ENCODE measurements at places on chromosomes 5 and 9. TPM values are rescaled to one million over a fixed set of nuclear protein-coding genes. Genes with fewer than 3 reads are reported as not detected.

DDX4 gene
- not detected for total RNA-seq

TRIM36 gene
- 6.4 TPM for total RNA-seq

SOHLH1 gene
- total RNA-seq, result not detected

FAM193B gene
- total RNA-seq, result 117 TPM

FOXI1 gene
- total RNA-seq, result not detected

ANXA6 gene
- 255 TPM for total RNA-seq

DMRTA1 gene
- 1.3 TPM for total RNA-seq

DNA sequence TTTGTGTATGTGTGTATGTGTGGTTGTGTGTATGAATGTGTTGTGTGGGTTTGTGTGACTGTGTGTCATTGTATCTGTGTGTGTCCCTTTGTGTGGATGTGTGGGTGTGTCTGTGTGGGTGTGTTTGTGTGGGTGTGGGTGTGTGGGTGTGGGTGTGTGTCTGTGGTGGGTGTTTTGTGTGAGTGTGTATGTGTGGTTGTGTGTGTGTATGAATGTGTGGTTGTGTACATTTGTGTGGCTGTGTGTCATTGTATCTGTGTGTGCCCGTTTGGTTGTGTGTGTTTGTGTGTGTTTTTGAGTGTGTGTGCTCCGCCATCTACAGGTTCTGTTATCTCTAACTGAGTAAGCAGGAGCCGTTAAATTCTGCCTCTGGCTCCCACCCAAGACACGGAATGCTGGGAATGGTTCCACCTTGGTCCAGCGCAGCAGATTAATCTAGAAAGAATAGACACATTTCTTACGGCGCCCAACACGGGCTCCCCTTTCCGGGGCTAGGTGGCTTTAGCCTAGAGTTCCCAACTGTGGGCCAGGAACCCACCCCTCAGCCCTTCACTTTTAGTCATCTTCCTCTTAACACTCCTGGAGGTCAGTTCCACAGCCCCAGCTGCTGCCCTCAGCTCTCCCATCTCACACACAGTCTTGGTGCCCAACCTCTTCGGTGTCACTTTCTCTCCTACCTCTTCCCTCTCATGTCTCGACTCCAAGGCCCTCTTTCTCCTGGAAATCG lies 197.1 kb downstream of the TTLL11 start:
- DNase-seq, result peak; percentile 85

DNA sequence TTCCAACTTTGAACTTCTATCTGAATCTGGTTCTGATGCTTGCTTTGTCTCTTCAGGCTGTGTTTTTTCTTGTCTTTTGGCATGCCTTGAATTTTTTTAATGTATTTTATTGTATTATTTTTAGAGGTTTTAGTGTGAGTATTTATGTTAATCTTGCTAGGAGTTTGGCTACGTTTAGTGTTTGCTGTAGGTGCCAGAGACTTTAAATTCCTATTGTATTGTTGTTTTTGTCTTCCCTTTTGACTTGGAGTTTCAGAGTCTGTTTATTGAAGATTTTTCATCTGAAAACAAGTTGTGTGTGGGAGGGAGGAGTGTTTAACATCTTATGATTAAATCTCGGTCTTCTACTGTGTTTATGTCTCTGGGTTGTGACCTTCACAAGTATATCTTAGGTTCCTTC lies 956.8 kb downstream of the TLE1 start:
- no peak for DNase-seq

DNA sequence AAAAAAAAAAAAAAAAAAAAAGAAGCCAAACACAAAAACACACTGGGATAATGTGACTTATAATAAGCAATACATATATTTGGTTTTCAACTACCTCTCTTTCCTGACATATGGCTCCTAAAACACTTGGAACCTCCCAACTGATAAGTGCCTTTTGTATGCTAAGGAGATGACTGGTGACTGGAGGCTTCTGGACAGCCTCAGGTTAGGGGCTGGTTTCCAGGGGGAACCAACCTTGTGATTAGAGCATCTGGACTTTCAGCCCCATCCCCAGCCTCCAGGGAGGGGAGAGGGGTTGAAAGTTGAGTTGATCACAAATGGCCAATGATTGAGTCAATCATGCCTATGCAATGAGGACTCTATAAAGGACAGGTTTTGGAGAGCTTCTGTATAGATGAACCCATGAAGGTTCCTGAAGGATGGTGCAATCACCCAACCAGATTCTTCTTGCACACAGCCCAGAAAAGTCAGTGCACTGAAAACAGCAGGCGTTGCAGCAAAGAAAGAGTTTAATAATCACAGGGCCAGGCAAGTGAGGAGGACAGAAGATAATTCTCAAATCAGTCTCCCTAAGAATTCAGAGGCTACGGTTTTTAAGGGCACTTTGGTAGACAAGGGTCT lies 276.7 kb downstream of the AUH start:
- no peak for DNase-seq

- no peak for DNase-seq
Observed at GRCh38 chr9:89523948-89524347, 26.0 kb upstream of the SEMA4D start.

- no peak for DNase-seq
Observed at GRCh38 chr9:25994605-25995004, 316.4 kb upstream of the TUSC1 start.

GRCh38 chr5:175387144-175387543 lies 56.8 kb downstream of the DRD1 start:
- no peak for DNase-seq

DNA sequence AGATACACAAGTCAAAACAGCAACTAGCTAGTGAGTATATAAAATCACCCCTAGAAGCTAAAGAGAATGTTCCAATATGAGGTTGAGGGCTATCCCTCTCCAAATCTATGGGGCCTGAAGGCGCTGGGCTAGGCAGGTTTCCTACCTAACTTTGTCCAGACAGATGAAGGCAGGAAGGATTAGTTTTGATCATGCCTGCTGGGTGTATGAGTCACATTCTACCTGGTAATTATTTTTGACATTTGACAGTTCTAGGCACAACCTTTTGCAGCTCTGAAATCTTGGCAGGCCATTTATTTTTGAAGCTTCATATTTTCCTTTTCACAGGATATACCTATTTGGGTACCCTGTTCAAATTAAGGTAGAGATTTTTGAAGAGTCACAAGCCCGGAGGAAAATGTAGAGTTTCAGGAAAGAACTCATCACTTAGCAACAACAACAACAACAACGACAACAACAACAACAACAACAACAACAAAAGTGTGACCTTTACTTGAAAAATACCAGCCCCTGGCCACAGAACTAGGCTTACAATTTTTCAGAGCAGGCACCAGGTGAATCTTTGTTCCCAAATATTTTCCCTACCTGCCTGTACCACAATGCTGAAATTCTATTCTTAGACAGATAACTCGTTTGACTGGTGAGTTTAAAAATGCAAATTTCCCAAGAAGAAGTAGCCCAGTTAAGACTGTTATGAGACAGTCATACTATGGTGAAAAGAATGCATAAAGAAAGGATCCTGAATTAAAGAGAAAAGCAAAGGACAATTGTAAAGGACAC lies 175.5 kb upstream of the TUT7 start:
- DNase-seq, result no peak

DNA sequence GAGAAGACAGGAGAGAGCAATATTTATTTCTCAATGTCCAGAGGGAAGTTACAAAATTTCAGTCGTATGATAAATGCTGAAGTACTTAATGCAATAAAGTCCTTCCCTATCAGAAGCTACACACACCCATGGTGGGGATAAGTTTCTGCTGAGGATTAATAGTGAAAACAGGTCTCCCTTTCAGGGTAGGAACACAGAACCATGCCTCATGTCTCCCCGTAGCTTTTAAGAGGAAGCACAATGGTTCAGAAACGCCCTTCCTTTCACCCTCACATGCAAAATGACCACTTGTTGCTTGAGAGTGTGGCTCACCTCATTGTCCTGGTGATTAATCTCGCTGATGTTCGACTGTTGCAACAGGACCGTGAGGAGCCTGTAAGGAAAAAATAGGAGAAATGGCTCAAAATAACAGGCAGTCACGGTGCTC lies 73.6 kb downstream of the ANKRD55 start:
- no peak for DNase-seq

DNA sequence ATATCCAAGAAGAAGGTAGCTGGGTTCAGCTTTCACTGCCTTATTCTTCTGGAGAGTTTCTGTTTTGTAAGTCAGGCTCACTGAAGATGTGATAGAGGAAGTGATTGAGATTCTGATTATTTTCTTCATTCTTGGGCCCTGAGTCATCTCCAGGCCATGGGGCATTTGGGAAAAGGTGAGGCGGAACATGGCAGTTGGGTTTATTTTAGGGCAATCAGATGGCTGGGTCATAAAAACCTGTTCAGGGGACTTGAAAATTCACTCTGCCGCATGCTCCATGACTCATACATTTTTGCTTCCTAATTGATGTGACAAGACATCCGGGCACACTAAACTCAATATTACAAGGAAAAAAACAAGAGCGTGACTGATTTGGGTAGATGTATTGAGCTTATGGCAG lies 265.7 kb upstream of the KLF4 start:
- DNase-seq, result no peak

- DNase-seq, result no peak
Observed at GRCh38 chr5:7261900-7262299, 134.0 kb upstream of the ADCY2 start.

DNA sequence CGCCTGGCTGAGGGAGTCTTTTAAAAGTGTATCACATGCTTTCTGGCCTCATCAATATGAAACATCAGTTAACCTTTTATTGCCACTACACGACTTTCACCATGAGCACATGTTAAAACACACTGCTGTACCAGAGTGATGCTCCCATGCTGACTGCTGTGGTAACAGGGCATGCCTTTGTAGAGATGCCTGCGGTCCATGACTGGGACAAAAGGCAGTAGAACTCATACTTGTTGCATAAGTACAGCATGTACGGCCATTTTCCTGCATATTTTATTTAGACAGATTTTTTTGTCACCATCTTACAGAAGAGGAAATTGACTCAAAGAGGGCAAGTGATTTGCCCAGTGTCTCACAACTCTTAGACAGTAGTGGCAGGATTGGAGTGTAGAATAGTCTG lies 105.7 kb upstream of the ADAMTSL1 start:
- no peak for DNase-seq

DNA sequence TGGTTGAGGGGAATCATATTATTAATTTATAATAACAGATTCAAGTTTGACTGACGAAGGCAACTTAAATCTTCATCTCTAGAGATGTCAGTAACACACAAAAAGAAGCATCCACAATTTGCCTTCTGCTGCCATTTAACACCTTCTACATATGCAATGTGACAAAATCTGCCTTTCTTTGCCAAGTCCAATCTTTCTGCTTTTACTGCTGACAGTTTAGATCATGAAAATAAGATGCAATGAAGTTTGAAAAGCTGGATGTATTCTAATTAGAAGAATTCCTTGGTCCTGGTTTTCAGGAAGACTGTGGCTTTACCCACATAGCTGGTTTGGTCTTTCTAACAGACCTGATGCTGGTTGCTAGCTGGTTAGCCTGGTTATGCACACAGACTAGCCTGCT lies 178.9 kb downstream of the ACER2 start:
- DNase-seq, result no peak

DNA sequence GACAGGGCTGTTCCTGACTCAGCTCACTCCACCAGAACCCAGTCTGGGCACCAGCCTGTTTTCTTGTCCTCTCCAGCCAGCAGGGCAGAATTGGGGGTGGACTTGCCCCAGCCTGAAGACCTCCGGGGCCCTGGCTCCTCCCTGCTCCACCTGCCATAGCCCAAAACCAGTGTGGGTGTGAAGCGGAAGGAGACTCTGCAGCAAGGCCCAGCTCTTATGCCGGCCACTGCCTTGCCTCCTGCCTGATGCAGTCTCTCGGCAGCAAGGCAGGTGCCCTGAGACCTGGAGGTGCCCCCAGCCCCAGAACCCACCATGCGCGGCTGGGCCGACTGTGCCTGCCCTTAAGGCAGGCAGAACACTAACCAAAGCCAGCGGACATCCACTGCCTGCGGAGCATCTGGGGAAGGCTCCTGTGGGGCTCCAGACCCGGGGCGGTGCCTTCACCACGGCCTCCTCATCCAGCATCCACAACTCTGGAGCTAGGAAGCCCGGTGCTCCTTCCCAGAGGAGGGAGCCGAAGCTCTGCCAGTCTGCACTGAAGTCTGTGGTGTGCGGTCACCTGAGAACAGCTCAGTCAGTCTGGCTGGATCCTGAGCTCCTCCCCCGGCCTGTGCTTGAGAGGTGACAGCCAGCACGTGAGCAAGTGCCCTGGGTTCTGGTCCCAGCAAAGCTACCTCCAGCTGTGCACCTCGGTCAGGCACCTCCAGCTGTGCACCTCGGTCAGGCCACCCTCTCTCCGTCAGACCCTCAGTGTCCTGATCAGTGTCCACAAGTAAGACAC lies 116.7 kb downstream of the ADAMTS2 start:
- DNase-seq, result peak; percentile 16

GRCh38 chr5:163586531-163586956 lies 81.1 kb downstream of the MAT2B start:
- no peak for DNase-seq

- DNase-seq, result no peak
Observed at GRCh38 chr5:67875601-67876000, 340.0 kb upstream of the PIK3R1 start.

DNA sequence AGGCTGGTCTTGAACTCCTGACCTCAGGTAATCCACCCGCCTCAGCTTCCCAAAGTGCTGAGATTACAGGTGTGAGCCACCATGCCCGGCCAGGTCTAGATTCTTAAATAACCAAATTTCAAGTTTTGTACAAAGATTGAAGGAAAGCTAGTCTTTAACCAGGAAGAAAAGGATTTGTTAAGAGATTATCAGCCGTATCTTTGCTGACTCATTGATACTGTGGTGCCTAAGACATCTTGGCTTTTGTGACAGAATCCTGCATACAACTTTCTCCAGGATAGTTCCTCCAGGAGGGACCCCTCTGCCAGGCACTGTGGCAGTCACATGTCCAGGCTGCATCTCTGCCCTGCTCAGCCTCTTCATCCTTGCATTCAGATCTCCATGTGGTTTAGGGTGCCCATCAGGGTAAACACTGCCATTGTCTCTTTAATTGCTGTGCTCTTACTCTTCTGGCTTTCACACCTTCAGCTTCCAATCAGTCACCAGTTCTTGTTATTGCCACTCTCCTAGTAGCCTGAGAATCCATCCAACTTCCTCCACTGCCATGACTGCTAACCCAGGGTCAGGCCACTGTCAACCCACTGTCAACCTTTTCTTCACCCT lies 10.0 kb downstream of the MAP3K1 start:
- no peak for DNase-seq

All from uterus (tissue), 4 donors.